ENCODE measurements at places on chromosomes 1 and 21.

DNA sequence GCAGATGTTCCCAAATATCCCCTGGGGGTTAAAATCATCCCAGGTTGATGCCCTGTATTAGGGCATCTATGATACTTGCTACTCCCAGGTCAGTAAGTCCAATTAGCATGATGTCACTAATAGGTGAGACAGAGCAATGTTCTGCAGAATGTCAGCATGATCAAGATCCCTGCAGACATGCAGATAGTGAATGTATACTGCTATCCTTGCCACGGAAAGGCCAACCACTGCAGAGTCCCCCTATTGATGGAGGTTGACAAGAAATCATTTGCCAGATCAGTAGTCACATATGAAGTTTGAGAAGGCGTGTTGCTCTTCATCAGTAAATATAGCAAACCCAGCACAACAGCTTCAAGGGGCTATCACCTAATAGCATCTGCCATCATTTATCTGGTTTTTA, 97.4 kb downstream of the SETD4 start:
- DNase-seq = no peak

- DNase-seq = no peak
Observed at GRCh38 chr1:95072117-95072516, 634 bp downstream of the ALG14 start.

DNA sequence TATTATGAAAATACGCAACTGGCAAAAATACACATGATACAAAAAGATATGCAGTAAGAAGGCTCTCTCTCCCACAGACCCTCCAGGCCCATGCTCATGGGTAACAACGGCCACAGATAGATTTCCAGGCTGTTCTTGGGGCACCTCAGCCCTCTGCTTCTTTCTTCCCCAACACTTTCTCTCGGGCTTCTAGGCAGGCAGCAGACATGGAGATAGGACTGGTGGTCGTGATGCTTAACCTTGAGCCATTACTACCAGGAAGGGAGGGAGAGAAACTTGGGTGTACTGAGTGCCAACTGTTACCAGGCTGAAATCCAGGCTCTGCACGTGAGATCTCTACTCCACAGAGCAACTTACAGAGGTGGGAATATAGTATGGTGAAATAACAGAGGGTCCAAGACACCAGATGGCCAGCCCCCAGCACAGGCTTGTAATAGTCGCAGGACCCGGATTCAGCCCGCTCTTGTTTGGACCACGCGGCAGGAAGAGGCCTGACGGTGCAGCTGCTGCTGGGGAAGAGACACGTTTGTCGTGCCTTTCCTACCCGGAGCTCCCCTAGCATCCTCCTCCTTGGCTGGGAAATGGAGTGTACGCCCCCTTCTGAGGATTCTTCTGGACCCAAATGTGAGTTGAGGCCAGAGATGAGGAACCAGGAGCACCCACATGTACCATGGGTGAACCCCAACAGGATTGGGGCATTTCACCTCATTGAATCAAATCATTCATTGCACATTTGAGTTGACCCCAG, 441.1 kb upstream of the VAMP3 start:
- DNase-seq = no peak

DNA sequence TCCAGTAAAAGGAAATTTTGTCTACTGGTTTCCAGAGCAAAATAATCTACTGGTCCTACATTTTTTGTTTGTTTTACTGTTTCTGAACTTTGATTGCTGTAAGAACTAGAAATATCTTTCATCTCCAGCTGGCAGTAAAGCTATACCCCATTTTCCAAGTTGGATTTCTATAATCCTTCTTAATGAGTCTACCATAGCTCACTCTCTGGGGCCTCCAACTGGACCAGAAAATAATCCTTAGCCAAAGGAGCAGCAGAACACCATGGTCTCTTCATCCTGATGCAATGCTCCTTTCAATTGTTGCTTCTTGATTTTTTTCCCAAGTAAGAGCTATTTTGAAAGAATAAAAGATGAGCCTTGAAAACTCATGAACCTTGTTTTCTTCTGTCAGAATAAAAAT, 110.0 kb upstream of the COL11A1 start:
- DNase-seq = no peak

DNA sequence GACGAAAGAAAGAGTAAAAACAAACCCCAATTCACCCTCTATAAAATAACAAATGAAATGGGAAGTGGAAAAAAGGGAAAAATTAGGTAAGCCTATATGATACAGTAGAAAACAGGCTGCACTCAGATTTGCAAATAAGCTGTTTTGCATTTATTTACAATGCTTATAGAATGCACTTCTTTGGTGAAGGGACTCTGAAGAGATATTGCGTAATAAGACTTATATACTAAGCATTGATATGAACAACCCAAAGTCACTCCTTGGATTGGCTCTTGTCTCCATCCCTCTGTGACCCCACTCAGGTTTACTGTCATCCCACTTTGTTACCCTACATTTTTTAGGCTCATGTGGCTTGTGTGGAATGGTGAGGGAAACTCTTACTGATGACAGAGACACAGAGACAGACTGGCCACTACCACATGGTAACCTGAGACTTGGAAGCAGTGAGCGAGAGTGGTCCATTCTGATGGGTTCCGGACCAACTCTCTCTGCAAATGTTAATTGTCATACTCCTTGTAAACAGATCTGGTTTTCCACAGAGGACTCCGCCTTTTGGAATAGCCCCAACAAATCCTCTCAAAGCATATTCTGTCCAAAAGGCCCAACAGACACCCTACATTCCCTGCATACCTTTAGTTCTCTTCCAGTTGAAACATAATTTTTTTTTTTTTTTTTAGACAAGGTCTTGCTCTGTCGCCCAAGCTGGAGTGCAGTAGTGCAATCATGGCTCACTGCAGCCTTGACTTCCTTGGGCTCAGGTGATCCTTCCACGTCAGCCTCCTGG, 11.0 kb downstream of the GSTM5 start:
- DNase-seq = no peak

- DNase-seq = no peak
Observed at GRCh38 chr1:110003747-110004428, 19.3 kb downstream of the AHCYL1 start.

DNA sequence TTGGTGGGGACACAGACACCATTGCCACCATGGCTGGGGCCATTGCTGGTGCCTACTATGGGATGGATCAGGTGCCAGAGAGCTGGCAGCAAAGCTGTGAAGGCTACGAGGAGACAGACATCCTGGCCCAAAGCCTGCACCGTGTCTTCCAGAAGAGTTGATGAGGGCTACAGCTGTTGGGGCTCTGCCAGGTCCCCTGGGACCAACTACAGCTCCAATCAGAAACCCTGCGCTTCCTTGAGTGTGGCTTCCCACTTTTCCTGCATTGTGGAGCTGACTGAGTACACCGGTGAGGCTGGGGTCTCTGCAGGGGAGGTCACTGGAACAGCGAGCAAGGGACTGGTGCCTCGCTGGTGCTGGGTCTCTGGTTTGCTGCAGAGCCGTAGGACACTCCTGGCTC, 4.5 kb downstream of the ADPRS start:
- DNase-seq = no peak

DNA sequence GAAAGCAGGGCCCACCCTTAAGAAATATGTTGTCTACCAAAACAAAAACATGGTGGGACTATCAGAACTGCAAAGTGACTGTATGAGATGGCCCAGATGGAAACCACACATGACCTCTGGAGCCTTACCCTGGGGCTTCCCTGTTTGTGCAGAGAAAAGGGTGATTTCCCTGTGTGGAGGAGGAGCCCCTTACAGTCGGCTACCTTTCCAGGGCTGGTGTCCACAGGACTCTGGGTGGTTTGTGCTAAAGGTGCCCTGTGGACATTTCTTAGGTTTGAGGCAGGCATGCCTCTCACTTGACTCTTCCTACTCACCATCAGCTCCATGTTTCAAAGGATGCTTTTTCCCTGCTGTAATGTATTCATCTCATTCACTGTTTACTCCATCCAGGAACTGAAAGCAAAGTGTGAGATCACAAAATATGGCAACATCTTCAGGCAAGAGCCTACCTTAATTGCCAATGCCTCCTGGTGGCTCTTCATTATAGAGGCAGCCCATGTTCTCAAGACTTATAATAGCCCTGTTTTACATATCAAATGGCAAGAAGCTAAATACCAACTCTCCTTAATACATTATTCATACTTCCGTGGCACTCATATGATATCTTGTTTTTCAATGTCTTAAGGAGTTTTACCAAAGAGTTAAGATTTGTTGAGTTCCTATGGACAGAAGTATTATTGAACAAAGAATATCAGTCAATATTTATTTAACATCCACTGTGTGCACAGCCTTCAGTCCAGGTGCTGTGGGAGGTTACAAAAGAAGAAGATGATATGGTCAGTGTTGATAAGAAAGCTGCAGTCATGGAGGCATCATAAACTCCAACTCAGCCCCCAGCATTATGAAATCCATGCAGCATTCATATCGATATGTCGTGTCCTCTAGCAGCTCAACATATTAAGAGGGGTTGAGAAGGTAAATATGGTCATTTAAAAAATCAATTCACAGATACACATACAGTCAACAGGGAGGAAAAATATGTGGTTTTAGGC, 15.5 kb upstream of the TFF3 start:
- no peak for DNase-seq

- no peak for DNase-seq
Observed at GRCh38 chr1:235980976-235981375, 83.9 kb downstream of the NID1 start.

- DNase-seq = no peak
Observed at GRCh38 chr1:15168479-15168878, 14.9 kb downstream of the TMEM51 start.

GRCh38 chr1:172630056-172630818, 28.7 kb upstream of the FASLG start:
- DNase-seq = no peak

GRCh38 chr1:156148216-156148615, 5.2 kb upstream of the SEMA4A start:
- no peak for DNase-seq

DNA sequence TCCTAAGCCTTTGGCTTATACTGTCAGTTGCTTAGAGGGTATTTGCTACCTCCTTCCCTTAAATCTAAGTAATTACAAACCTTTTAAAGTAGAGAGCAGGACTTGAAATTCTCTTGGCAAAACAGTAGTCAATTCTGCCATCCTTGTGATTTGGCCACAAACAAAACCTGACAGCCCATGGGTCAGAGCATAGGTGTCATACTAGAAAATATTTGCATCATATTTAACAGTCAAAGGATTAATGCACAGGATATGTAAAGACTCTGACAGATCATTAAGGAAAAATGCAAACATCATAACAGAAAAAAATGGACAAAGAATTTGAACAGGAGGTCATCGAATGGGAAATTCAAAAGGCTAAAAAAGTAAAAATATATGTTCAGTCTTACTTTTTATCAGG, 50.5 kb downstream of the ZFYVE9 start:
- no peak for DNase-seq

GRCh38 chr1:97553971-97554370, 366.9 kb downstream of the DPYD start:
- no peak for DNase-seq

- no peak for DNase-seq
Observed at GRCh38 chr1:90504509-90504908, 212.6 kb downstream of the BARHL2 start.

DNA sequence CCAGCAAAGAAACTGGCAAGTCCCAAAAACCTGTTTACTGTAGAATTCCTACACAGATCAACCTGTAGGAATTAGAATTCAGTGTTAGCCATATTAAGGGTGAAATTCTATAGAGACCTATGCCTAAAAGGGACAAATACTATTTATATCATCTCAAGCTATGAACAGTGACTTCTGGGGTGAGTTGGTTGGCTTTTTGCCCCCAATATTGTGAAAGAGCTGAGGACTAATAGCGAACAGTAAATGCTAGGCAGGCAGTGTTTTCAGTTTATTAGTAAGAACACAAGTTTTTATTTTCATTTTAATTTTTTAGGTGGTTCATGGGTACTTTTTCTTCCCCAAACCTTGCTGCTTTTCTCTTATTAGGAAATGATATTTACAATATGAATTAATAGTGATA, 15.3 kb downstream of the SLC16A4 start:
- DNase-seq = no peak

- DNase-seq = no peak
Observed at GRCh38 chr1:37073854-37074379, 39.6 kb upstream of the GRIK3 start.

GRCh38 chr1:219898375-219898774, 30.0 kb downstream of the SLC30A10 start:
- no peak for DNase-seq

GRCh38 chr1:244106837-244107493, 55.9 kb downstream of the ZBTB18 start:
- DNase-seq = no peak

DNA sequence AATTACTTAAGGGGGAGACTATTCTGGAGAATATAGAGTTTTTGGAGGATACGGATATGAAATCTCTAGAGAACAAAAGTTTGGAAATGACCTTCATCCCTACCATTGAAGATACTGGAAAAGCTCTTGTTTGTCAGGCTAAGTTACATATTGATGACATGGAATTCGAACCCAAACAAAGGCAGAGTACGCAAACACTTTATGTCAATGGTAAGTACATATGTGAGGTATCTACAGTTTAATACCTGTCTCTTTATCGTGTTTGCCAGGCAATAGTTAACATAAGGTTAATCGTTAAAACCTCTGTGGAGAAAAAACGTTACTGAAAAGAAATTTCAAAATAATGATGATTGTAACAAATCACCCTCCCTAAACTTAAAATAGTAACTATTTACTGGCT, 11.8 kb downstream of the VCAM1 start:
- DNase-seq = no peak

DNA sequence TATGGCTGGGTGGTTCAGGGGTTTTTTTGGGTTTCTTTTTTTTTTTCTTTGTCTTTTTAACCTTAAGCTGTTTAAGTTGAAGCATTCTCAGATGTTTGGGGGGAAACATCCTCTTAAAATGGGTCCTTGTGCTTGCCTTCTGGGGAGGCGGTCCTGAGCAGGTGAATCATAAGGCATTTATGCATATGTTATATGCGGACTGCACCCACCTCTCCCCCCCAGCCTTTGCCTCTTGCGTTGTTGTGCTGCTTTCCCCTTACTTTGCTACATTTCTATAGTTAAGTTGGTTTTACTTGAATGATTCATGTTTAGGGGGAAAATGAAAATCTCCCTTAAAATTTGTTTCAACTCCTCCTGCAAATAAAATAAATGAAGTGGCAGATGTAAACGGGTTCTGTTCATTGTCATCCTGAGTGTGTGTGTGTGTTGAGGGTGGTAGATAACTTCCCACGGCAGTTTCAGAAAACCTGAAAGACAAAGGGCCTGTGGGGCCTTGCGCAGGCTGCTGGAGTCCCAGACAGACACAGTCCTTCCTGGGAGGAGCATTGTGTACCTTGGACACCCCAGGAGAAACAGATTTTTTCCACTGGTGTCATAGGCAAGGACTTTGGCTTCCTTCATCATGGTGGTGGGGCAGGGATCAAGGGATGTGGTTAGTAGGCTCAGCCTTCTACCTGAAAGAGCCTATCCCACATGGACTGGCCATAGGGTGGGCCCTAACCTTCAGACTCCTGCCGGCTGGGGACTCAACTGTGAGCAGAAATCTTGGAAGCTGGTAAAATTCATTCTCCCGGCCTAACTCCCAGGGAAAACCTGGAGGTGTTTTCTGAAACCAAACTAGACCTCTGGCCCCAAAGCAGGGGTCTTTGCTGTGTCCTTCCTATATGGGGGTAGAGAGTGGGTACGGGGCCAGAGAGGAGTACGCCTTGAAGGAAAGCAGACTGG, 926 bp upstream of the SH3D21 start:
- no peak for DNase-seq

GRCh38 chr1:62058956-62059355, 135.7 kb upstream of the L1TD1 start:
- DNase-seq = no peak

Measured in activated gamma-delta T cell treated with Interleukin-2 at 50 U/mL for 16 hours (primary cell).